GM06990 (cell line): ENCODE measurements at places on chromosomes 1 and 21.

DNA sequence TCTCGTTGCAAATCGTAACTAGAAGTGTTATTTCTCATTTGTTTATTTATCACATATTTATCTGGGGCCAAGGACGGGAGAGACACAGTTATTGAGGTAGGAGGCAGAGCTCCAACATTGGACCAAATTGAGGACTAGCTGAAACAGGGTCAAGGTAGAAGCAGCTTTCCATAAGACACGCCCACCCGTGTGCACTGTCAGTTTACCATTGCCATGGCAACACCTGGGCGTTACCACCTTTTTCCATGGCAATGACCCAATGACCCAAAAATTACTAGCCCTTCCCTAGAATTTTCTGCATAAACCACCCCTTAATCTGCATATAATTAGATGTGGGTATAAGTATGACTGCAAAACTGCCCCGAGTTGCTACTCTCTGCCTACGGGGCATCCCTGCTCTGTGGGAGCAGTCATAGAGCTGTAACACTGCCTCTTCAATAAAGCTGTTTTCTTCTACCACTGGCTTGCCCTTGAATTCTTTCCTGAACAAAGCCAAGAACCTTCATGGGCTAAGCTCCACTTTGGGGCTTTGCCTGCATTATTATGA lies 72.7 kb downstream of the FBXO2 start:
- no peak for DNase-seq

- DNase-seq = no peak
Observed at GRCh38 chr21:40331172-40331571, 463.9 kb downstream of the PCP4 start.

GRCh38 chr1:180241716-180242544 lies 11.9 kb downstream of the LHX4 start:
- DNase-seq = no peak

GRCh38 chr1:91660708-91661107 lies 160.1 kb downstream of the CDC7 start:
- no peak for DNase-seq

- DNase-seq = no peak
Observed at GRCh38 chr1:16719571-16720350, 20.6 kb upstream of the RNU1-4 start.

DNA sequence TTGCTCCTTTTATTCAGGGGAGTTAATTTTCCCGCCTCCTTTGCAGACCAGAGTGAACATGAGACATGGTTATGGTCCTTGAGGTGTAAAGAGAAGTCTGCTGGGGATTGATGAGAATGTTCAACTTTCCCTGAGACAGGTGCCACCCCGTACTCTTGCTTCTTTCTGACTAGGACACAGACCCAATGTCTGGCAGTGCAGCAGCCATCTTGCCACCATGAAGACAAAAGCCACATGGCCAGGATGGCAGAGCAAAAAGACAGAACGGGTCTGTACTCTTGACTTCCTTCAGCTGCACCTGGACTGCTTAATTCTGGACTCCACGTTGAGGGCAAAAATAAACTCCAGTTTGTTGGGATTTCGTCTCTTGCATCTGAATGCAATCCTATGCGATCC lies 54.1 kb downstream of the KLHDC7A start:
- DNase-seq = no peak

DNA sequence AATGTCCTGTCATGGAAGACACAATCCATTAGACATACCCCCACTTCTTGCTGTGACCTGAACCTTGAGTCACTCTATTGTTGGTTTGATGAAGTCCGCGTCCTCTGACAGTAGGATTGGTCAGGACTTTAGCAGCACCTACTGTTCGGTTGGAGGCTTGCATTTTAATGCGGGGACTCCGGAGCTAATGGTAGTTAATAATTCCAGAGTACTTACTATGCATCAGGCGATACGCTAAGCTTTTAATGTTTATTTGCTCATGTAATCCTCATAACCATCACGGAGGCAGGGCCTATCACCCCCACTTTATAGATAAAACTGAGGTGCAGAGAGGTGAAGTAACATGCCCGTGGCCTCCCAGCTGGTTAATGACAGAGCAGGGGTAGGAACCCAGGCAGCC lies 7.9 kb upstream of the ELF3 start:
- DNase-seq = no peak

DNA sequence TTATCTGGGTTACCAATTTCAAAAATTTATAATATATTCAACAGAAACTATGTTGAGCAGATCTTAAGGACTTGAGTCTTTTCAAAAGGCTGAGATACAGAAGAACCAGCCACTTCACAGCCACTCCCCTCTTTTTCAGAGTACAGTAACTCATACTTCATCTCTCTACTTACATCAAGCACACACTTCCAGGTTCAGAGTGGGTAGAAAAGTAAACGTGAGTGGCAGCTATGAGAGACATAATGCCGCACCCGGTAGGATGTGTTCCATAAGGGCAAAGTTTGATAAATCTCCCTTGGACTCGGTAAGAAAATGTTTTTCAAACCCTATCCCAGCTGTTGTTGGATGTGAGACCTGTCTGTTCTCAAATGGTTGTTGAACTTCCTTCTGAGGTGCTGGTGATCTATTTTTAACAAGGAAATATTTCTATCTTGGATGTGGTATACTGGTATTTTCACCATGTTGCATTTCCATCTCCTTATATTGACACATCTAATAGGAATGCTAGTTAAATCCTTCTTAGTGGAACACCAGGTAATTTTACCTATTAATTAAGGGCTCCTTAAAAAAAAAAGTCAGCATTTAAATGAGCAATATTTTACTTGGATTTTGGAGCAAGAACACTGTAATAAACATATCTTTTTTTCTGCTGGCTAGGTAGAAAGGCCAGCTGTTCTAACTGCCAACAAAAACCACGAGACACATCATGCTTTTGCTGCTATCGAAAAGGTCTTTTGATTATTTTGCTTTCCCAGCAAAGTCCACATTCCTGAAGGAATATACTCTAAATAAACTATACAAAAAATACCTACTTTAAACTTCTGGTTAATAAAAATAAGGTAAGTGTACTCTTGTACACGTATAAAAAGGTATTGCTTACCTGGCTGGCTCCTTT lies 28.2 kb downstream of the CNN3 start:
- DNase-seq = no peak

- DNase-seq = no peak
Observed at GRCh38 chr1:167092653-167093052, 1.2 kb upstream of the STYXL2 start.

DNA sequence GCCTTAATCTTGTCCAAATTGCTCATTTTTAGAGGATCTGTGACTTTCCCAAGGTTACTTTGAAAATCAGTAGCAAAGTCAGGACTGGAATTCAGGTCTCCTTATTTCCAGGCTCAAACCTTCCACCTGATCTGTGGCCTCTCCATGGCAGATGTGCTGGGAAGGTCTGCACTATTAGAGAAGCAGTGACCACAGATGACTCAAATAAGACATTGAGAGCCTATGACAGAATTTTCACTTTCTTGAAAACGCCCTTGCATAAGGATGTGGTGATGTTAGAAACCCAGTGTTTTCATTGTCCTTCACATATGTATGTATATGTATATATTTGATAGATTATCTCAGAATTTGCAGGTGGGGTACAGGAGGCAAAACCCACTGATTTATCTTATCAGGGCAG lies 45.3 kb downstream of the TTC39A start:
- peak; percentile 62 for DNase-seq

- peak; percentile 59 for DNase-seq
Observed at GRCh38 chr1:154567386-154568156, at the start of gene CHRNB2. Gene CHRNB2 (plus strand): TSS chr1:154567778. CDS start chr1:154568045, 267 bp downstream.

GRCh38 chr21:28156590-28156989 lies 836.1 kb downstream of the LTN1 start:
- DNase-seq = no peak

DNA sequence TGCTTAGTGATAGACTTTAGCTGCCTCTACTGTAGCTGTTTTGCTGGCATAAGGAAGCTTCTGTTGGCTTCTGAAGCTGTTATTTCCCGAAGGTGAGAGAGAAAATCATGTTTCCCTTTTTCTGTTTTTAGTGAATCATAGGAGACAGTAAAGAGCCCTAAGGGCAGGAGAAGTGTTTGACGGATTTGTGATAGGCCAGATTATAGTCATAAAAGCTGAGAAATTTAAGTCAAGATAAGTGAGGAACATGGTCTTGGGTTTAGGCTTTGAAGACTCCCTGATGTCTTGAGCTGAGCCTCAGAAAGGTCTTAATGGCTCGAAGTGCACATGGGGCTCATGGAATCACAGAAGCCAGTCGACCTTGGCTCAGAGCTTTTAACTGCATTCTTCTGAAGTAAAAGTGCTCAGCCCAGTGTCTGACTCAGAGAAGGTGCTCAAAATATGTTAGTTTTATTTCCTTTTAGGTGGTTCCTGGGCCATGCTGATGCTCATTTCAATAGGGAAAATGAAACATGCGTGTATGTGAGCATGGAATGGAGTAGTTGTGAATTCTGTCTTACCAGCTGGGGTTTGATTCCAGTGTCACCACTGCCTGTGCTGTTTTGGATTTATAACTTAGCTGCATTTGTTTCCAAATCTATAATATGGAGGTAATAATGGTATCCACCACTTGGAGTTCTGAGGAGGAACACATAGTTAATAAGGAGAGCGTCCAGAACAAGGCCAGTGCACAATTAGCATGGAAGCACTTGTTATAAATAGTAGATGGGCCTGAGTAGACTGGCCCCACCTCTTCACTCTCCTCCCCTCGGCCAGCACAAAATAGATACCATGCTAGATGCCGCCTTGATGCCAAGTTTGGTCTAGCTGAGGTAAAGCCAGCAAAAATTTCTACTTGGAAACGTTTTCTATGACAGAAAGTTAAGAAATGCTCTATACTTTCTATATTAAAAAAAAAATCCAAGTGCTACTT lies 99.2 kb downstream of the C1orf21 start:
- no peak for DNase-seq

- peak; percentile 7 for DNase-seq
Observed at GRCh38 chr1:1358433-1359271, at the start of gene MXRA8. Gene MXRA8 (minus strand): TSS chr1:1358555. CDS start chr1:1358504, 51 bp downstream.

DNA sequence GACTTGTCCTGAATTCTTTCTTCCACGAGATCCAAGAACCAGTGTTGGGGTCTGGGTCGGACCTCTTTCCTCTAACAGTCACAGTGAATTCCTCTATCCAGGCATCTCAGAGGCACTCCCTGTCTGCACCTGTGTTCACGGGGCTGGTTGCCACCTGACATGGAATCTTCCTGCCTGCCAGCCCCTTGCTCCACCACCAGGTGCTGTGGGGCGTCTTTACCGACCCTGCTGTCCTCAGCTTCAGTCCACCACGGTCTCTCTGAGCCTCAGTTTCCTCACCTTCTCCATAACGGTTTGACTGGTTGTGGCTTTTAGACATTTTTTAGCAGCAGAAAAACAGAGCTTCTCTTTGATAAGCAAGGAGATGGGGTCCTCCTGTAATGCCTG lies 62.7 kb downstream of the SDC3 start:
- DNase-seq = no peak

GRCh38 chr1:179365342-179366092 lies at the start of gene AXDND1:
Gene AXDND1 (plus strand): TSS chr1:179365971. CDS start chr1:179366510, 539 bp downstream.
- DNase-seq = peak; percentile 88

- no peak for DNase-seq
Observed at GRCh38 chr1:16239972-16240491, 3.0 kb upstream of the CPLANE2 start.

- no peak for DNase-seq
Observed at GRCh38 chr1:192475970-192476369, 99.6 kb upstream of the RGS1 start.

DNA sequence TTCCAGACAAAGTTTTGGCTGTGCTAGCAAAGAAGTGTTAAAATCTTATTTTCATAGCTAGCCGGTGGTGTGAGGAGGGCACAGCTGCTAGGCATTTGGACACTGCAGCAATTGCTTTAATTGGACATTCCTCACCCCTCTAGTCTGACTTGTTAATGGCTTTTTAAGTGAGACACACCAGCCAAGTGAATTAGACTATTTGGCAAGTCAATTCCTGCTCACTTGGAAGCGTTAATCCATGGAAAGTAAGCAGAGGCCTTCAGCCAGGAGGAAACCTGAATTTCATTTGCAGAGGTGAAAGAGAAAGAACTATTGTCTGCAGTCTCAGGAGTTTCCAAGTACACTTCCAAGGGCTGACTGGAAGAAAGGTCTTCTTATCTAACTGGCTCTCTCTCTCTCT lies 175.7 kb downstream of the ST6GALNAC3 start:
- no peak for DNase-seq

DNA sequence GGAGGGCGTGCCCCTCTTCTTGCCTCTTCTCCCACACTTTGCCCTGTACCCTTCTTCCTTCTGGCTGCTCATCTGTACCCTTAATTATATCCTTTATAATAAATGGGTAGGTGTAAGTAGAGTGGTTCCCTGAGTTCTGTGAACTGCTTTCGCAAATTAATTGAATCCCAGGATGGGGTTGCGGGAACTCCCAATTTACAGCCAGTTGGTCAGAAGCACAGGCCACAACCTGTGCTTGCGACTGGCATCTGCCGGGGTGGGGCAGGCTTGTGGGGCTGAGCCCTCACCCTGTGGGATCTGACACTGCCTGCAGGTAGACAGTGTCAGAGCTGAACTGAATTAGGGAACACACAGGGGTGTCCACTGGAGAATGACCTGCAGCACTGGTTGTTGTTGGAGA lies 244.9 kb downstream of the KCNJ6 start:
- DNase-seq = no peak

DNA sequence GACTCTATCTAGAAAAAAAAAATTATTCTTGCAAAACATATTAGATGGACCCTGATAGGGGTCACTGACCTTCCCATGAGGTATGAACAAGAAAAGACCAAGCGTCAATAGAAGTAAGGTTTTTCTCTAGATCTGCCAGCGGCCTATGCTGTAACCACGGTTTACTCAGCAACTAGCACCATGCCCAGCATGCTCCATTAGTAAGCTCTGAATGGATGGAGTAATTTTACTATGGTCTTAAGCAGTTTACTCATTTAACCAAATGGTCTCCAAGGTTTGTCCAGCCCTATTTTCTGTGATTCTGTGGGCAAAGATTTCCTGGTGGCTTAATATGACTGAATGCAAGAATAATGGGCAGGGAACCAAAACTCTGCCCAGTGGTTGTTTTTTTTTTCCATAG lies 113.9 kb downstream of the ADSS2 start:
- no peak for DNase-seq

DNA sequence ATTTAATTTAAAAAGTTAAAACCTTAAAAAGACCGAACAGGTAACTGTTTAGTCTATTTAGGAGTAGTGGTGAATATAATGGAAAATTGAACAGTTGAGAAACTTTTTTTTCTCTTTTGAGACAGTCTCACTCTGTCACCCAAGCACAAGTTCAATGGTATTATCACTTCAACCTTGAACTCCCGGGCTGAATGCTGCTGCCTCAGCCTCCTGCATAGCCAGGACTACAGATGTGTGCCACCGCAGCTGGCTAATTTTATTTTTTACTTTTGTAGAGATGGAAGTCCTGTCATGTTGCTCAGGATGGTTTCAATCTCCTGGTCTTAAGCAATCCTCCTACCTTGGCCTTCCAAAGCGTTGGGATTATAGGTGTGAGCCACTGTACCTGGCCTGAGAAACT lies 16.2 kb upstream of the GBP2 start:
- DNase-seq = no peak

- DNase-seq = peak; percentile 8
Observed at GRCh38 chr1:233549917-233550316, 64.0 kb upstream of the KCNK1 start.

- no peak for DNase-seq
Observed at GRCh38 chr1:14090062-14090461, 390.1 kb downstream of the PRDM2 start.
